ENCODE measurements at places on chromosomes 11 and 22.

GRCh38 chr22:45684752-45685574, 13.3 kb downstream of the ATXN10 start:
- no peaks in the 10 kb centered on the region for H3K27me3 ChIP-seq
- peaks cover 13% of the 10 kb centered on the region for H3K4me1 ChIP-seq
- H3K36me3 ChIP-seq = no peaks in the 10 kb centered on the region
- no peak overlapping the region for H3K4me3 ChIP-seq
- H3K27ac ChIP-seq = no peak overlapping the region

GRCh38 chr11:67542971-67543370, 19.7 kb upstream of the CABP2 start:
- no peak overlapping the region for H3K4me3 ChIP-seq
- H3K27me3 ChIP-seq = no peaks in the 10 kb centered on the region
- no peaks in the 10 kb centered on the region for H3K4me1 ChIP-seq
- DNase-seq = no peak
- H3K27ac ChIP-seq = no peak overlapping the region

DNA sequence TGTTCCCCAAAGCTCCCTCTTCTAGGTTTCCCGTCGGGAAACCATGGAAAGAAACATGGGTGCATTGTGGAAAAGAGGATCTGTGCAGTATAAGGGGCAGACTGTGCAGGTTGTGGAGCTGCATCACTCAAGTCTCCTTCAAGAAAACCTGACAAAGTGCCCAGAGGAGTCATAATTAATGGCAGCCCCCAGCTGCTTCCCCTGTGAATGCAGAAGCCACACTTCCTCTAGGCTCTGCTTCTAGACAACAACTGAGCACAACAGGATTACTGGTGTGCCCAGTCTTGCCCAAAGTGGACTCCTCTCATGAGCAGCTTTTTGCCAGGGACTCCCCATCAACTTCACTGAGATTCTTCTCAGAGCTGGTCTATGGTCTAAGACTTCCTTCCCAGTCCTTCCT, 42.6 kb upstream of the SCUBE2 start:
- no peaks in the 10 kb centered on the region for H3K4me1 ChIP-seq
- H3K27me3 ChIP-seq = no peaks in the 10 kb centered on the region
- no peak for DNase-seq
- H3K27ac ChIP-seq = no peak overlapping the region

- H3K4me3 ChIP-seq = no peak overlapping the region
- H3K36me3 ChIP-seq = peaks cover 28% of the 10 kb centered on the region
- peaks cover 22% of the 10 kb centered on the region for H3K4me1 ChIP-seq
- H3K27ac ChIP-seq = peak overlapping the region; percentile 23
- DNase-seq = no peak
Observed at GRCh38 chr11:119416606-119417580, 6.1 kb downstream of the THY1 start.

GRCh38 chr11:126432065-126432461, 76.6 kb downstream of the ST3GAL4 start:
- no peaks in the 10 kb centered on the region for H3K27me3 ChIP-seq
- no peaks in the 10 kb centered on the region for H3K36me3 ChIP-seq
- no peak overlapping the region for H3K4me3 ChIP-seq
- peaks cover 4% of the 10 kb centered on the region for H3K4me1 ChIP-seq

- no peak for DNase-seq
- H3K36me3 ChIP-seq = no peaks in the 10 kb centered on the region
- no peak overlapping the region for H3K4me3 ChIP-seq
- no peaks in the 10 kb centered on the region for H3K4me1 ChIP-seq
- no peaks in the 10 kb centered on the region for H3K27me3 ChIP-seq
Observed at GRCh38 chr11:119218141-119218878, 12.2 kb downstream of the CBL start.

DNA sequence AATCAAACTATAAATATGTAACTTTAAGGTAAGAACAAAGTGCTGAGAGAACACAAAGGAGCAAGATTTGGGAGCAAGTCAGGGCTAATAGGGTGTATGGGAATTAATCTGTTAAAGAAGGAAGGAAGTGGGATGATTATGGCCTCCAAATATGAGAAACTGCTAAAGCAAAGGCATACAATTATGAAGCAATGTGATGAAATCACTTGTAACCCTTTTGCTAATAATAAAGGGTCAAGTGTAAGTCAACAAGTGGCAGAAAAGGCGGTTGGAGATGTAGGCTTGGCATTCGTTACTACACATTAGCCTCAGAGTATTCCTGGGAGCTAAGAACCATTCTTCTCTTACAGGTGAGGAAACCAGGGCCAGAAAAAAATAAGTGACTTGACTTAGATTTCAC, 1002.3 kb upstream of the TENM4 start:
- H3K27ac ChIP-seq = no peak overlapping the region
- no peaks in the 10 kb centered on the region for H3K27me3 ChIP-seq
- H3K36me3 ChIP-seq = no peaks in the 10 kb centered on the region
- no peaks in the 10 kb centered on the region for H3K4me1 ChIP-seq
- DNase-seq = no peak
- H3K4me3 ChIP-seq = no peak overlapping the region

- no peaks in the 10 kb centered on the region for H3K36me3 ChIP-seq
- peaks cover 15% of the 10 kb centered on the region for H3K27me3 ChIP-seq
- H3K27ac ChIP-seq = no peak overlapping the region
- peaks cover 8% of the 10 kb centered on the region for H3K4me1 ChIP-seq
- H3K4me3 ChIP-seq = no peak overlapping the region
Observed at GRCh38 chr11:44880511-44880910, 70.2 kb downstream of the TP53I11 start.

DNA sequence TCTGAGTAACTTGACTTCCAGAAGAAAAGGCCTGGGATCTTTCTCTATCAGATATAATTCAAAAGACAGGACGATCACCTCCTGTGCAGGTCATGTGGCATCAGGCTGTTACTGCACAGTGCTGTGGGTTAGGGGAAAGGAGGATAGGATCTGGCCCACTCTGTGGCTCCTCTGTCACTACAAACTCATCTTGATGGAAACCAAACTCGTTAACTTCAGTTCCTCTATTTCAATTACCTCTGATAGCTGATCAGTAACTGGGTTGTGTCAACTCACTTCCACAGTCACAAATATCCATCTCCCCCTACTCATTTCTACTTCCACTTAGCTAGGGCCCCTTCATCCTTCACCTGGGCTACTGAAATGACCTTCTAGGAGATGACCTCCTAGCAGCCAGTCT, 95.2 kb downstream of the RCN1 start:
- H3K36me3 ChIP-seq = no peaks in the 10 kb centered on the region
- no peaks in the 10 kb centered on the region for H3K4me1 ChIP-seq
- no peak overlapping the region for H3K27ac ChIP-seq

GRCh38 chr11:133692126-133692934, 153.0 kb downstream of the SPATA19 start:
- no peak overlapping the region for H3K4me3 ChIP-seq
- no peaks in the 10 kb centered on the region for H3K4me1 ChIP-seq
- DNase-seq = no peak

- H3K4me1 ChIP-seq = no peaks in the 10 kb centered on the region
- H3K4me3 ChIP-seq = no peak overlapping the region
- no peaks in the 10 kb centered on the region for H3K27me3 ChIP-seq
- H3K27ac ChIP-seq = no peak overlapping the region
- DNase-seq = no peak
Observed at GRCh38 chr11:29676993-29677392, 339.8 kb downstream of the KCNA4 start.

GRCh38 chr22:47543447-47543846, 781.0 kb downstream of the TBC1D22A start:
- no peak overlapping the region for H3K4me3 ChIP-seq
- no peaks in the 10 kb centered on the region for H3K36me3 ChIP-seq
- DNase-seq = no peak
- no peak overlapping the region for H3K27ac ChIP-seq

DNA sequence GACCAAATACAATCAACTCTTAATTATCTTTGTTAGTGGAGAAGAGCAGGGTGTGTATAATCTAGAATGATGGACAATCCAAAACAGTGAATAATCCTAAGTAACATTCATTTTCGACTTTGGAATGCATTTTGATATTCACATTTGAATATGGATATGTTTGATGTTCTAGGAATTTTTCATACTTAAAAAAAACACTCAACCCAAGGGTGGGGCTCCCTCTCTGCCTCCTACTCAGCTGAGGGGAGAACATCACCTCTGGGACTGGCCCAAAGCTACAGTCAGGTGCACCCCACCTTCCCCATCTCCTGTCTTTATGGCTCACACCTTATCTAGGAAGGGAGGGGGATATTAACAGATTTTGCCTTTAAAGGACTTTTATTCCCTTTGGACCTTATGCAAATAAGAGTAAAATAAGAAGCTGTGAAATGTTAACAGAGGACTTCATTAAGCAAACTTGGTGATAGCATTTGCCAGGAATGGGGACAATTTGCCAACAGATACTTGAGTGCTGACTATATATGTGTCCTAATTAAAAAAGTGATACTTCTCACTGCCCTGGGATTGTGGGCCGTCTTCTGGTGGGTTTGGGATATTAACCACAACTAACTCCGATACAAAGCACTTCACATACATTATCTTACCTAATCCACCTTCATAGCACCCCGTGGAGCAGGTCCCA, 187.0 kb downstream of the ST3GAL4 start:
- H3K4me3 ChIP-seq = no peak overlapping the region
- peaks cover 3% of the 10 kb centered on the region for H3K4me1 ChIP-seq
- no peak for DNase-seq
- no peaks in the 10 kb centered on the region for H3K27me3 ChIP-seq
- H3K27ac ChIP-seq = no peak overlapping the region

GRCh38 chr11:10376061-10376460, 71.2 kb downstream of the ADM start:
- no peak overlapping the region for H3K4me3 ChIP-seq
- no peaks in the 10 kb centered on the region for H3K4me1 ChIP-seq
- no peaks in the 10 kb centered on the region for H3K36me3 ChIP-seq
- H3K27me3 ChIP-seq = no peaks in the 10 kb centered on the region
- peak; percentile 16 for DNase-seq

- H3K36me3 ChIP-seq = no peaks in the 10 kb centered on the region
- H3K4me3 ChIP-seq = no peak overlapping the region
- H3K4me1 ChIP-seq = no peaks in the 10 kb centered on the region
Observed at GRCh38 chr11:130498181-130498580, 49.7 kb downstream of the ADAMTS15 start.

DNA sequence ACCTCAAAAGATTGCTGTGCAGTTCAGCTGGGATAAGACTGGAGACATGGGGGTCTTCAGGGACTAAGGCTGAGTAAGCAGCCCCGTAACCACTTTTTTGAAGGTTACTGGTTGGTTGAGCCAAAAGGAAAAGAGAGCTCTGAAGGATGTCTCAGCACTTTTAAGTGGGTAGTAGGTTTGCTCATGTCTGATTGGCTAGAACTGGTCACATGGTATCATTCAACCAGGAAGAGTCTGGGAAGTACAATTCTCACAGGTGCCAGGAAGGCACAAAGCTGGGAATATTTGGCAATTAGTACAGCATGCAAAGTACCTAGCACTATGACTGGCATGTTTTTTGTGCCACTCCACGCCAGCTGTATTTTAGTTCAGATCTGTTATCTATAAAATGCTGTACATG, 58.1 kb downstream of the SNX19 start:
- no peak overlapping the region for H3K27ac ChIP-seq
- DNase-seq = no peak
- no peaks in the 10 kb centered on the region for H3K27me3 ChIP-seq

DNA sequence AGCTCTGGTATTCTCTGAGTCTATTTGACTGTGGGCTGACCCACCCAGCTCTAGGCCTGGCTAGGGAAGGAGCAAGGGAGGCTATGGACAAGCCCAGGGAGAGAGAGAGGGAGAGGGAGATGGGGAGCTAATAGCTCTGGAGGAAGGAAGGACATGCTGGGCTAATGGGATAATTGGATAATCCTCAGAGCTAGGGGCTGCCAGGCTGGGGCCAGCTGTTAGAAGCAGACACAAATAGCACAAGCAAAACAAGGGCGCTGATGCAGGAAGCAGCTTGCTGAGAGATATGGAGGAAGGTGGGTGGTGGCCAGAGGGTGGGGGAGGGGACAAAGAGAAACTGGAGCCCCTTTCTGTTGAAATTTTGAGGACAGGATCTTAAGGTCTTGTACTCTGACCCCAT, 23.2 kb downstream of the ADORA2A start:
- H3K27me3 ChIP-seq = no peaks in the 10 kb centered on the region
- DNase-seq = no peak
- no peaks in the 10 kb centered on the region for H3K36me3 ChIP-seq
- 0 out of 2 replicates have a peak, but pooled peaks cover 3% of the 10 kb centered on the region for H3K4me1 ChIP-seq
- no peak overlapping the region for H3K4me3 ChIP-seq

DNA sequence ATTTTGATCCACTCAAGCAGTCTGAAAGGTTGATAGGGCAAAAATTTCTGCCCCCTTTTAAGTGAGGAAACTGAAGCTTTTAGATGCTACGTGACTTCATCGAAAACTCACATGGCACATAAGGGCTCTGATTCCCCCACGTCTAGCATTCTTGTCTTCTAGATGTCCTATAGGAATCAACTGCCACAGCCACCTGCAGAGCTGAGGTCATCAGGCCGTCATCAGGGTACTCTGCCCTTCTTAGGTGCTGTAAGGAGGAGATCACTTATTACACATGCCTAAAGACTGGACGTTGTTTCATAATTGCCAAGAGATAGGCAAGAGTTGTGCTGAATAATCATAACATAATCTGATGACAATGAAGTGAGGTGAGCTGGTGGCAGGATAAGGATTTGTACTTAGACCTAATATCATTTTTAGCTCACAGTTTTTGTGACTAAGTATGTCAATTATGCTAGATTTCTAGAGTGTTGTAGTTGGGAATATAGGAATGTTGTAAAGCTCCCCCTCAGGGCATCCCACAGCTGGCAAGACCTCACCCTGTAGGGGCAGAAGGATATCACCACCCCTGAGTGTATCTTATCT, 349.4 kb downstream of the METTL15 start:
- H3K27me3 ChIP-seq = no peaks in the 10 kb centered on the region
- no peaks in the 10 kb centered on the region for H3K36me3 ChIP-seq
- no peak overlapping the region for H3K27ac ChIP-seq
- no peak for DNase-seq

- no peak overlapping the region for H3K27ac ChIP-seq
- H3K36me3 ChIP-seq = no peaks in the 10 kb centered on the region
- H3K4me1 ChIP-seq = no peaks in the 10 kb centered on the region
- no peaks in the 10 kb centered on the region for H3K27me3 ChIP-seq
Observed at GRCh38 chr11:78823588-78823987, 248.9 kb upstream of the NARS2 start.

DNA sequence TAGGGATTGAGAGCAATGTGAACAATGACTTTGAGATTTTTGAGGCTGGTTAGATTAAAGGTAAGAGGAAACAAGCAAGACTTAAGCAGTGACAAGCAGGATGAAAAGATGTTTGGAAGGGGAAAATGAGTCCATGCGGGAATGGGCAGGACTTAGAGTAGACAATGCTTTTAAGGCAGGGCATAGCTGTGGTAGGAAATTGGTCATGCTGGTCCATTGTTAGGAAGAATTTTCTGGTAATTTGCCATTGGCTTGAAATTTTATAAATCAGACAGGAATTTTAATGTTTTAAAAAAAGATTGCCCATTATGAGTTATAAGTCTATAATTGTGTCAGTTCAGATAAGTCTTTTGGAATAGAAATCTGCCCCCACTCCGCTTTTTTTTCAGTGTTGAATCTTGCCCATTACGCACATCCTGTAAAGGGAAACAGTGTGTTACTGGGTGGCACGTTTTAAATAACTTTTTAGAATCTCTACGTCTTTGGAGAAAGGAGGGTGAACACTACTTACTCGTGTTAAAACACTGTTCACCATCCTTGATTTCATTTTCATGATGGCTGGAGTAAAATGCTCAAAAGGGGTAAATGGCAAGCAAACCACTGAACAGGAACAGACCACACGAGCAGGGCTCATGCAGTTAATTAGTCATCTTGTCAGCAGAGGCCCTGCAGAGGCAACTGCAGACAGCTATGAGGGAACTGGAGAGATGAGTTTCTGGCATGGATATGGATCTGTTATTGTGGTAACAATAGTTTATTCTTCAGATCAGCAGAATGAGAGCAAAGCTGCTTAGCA, 25.0 kb downstream of the SWAP70 start:
- no peak for DNase-seq
- no peaks in the 10 kb centered on the region for H3K27me3 ChIP-seq
- H3K27ac ChIP-seq = no peak overlapping the region
- H3K4me3 ChIP-seq = no peak overlapping the region

Measured in H1 (cell line).